ENCODE measurements at places on chromosomes 4 and X.
A peak's percentile ranks its signal among the peaks of the same experiment; 100 is the strongest.

- peak; percentile 22 for DNase-seq
Observed at GRCh38 chr4:76108467-76109181, 34.1 kb downstream of the ART3 start.

- no peak for DNase-seq
Observed at GRCh38 chr4:139645458-139645857, 20.2 kb upstream of the MGST2 start.

DNA sequence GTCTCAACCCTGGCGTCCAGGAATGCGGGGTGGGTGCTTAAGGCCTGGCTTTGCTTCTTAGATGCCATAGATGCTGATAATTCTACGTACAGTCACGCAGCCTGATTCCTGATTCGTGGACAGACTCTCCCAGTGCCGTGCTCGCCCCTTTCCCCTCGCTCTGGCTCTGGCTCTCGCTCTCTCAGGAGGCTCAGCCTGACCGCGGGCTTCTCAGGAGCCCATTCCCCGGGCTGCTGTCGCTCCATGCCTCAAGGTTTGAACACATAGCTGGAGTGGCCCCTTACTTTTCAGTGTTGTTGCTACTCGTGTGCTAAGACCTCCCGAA, 59.2 kb upstream of the ZC4H2 start:
- DNase-seq = no peak

DNA sequence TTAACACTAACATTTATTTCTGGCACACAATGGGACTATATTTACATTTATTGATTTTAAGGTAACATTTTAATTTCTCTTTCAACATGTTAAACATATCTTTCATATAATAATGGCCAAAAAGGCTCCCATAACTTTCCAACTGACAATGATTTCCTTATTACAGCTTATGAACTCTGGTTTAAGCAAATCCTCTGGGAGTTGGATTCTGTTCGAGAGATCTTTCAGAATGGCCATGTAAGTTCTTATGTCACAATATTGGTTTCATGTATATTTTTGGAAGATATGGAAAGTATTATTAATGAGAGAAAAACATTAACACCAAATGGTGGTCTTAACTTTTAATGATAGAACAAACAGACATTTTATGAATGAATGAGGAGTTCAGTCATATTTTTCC, 4.1 kb downstream of the TDO2 start:
- DNase-seq = no peak

- DNase-seq = no peak
Observed at GRCh38 chr4:171846232-171846631, 33.0 kb downstream of the GALNTL6 start.

GRCh38 chr4:176451443-176451842, 131.7 kb downstream of the SPCS3 start:
- no peak for DNase-seq

DNA sequence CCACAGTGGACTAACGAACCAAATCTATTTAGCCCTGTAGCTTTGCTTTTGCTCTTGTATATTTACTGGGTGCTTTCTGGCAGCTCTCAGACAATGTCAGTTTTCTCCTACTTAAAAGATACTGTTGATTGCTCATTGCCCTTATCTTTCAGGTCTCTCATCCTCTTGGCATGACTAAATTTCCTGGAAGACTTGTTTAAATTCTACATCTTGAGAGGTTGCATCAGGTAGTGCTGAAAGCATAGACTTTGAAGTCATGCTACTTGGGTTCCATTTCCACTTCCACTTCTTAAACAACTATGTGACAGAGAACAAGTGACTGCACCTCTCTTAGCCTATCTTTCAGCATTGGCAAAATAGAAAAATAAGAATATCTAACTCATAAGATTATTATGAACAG, 8.4 kb downstream of the TDO2 start:
- no peak for DNase-seq

- DNase-seq = no peak
Observed at GRCh38 chr4:181478656-181479055, 764.5 kb upstream of the TENM3 start.

GRCh38 chr4:80081566-80081965, 8.5 kb upstream of the ANTXR2 start:
- DNase-seq = no peak

GRCh38 chrX:45664727-45665290, 464.1 kb upstream of the DIPK2B start:
- no peak for DNase-seq

- DNase-seq = no peak
Observed at GRCh38 chr4:5889002-5889696, 3.7 kb downstream of the CRMP1 start.

- DNase-seq = peak; percentile 34
Observed at GRCh38 chr4:22356987-22357596, 158.8 kb downstream of the ADGRA3 start.

DNA sequence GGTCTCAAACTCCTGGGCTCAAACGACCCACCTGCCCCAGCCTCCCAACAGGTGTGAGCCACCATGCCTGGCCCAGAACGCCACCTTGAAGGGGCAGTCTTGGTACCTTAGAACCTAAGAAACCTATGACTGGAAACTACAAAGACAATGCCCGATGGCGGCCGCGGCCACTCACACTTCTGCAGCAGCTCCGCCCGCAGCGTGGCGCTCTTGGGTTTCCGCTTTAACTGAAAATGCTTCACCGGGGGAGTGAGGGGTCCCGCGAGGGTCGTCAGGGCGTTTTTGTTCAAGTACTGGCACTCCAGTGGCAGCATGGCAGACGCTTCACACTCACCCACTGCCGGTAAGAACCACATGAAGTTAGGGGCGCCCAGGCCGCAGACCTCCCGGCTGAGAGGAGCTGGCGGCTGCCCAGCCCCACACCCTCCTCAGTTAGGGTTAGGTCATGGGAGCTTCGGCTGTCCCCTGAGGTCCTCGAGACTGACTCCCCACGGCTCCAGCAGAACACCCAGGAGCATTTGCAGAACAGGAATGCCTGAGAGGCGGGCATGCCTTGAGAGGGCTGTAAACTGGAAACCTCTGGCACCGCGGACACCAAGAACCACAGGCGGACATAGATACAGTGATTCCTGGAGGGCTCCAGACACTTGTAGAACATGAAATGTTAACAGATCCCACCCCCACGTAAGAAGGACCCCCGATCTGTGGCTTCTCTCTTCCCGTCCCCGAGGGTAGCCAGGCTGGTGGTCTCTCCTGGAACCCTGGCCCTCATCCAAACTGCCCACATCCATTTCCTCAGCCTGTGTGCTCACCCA, 19.0 kb downstream of the NELFA start:
- DNase-seq = no peak

DNA sequence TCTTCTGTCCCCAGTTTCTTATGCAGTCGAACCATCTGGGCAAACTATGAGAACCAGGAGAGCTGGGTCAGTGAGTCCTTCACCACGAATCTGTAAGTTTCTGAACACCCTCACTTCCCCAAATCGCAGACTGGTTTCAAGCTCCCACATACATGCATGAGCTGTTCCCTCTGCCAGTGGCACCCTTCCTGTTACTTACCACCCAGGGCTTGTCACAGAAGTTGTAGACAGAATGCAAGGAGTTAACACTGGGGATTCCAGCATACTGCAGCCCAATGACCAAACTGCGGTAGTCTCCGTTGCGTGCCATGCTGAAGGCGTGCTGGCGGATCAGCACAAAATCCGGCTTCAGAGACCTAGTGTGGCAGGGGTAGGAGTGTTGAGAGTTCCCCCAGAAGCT, 14.6 kb downstream of the SYN1 start:
- DNase-seq = no peak

DNA sequence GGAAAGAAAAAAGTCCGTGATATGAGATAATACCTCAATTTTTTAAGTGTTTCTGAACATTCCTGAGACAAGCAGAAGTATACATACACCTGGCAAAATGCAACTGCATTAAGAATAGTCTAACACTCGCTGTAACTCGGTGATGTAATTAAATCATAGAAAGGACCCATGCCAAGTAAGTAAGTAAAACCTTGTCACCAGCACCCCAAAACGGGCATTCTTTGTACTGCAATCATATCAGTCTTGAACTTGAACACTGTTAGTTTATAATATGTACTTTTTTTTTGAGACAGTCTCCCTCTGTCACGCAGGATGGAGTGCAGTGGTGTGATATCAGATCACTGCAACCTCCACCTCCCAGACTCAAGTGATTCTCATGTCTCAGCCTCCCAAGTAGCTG, 47.4 kb downstream of the SMIM14 start:
- no peak for DNase-seq

GRCh38 chrX:37763400-37763799, 16.5 kb upstream of the CYBB start:
- no peak for DNase-seq

GRCh38 chr4:8171266-8171665, 12.7 kb upstream of the ABLIM2 start:
- DNase-seq = no peak

GRCh38 chrX:29862126-29862677, 353.2 kb upstream of the MAGEB2 start:
- DNase-seq = no peak

DNA sequence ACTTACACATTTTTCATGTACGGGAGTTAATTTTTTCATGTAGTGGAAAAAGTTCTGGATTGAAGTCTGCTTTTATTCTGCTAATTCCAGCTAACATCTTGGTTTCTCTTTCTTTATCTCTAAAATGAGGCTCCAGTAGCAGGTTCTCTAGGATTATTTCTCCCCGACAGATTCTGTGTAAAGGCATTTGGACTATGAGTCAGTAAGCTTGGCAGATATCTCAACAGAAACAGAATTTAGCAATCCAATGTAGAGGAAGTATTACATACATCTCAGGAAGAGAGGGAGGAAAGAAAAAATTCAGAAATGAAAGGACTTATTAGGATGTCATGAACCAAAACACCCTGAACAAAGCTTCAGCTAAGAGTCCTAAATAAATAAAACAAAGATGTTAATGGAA, 1682.3 kb upstream of the TENM3 start:
- DNase-seq = no peak

DNA sequence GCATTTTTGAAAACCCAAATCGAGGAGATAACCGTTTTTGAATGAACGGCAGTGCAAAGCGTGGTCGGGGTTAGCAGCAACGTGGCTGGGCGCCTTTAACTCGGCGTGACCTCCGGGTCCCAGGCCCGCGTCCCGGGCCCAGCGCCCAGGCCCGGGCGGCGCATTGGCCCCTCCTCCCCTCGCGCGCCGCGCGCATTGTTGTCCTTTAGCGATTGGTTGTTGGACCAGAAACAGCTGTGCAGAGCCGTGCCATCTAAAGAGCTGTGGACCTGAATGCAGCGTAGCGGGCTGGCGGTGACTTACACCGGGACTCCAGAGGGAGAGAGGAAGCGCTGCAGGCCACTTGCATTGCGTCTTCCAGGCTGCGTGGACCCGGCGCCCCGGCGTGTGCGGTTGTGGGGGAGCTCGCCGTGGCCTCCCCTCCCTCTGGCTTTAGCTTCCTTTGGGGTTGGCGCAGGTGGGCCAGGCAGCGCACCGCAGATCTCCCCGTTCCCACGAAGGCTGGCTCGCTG, at the start of gene STOX2:
STOX2 (plus strand) TSS at position 227 of the 512 bp plus-strand sequence. CDS start 1,484 bp downstream, outside the sequence.
- no peak for DNase-seq

DNA sequence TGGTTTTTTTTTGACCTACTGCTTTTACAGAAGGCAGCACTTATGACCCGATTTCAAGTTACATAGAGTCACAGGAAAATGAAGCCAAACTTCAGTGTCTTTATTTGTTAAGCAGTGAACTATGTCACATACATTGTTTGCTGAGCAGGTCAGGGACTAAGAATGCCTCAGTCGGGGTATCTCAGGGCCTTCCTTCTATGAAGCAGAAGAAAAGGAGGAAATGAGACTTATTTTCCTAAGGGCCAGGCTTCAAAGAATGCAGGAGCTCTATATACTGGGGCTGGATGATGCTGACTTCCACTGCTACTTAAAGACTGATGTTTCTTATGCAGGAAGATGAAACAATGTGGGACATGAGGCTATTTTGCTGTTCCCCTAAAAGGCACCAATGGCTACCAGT, 558.4 kb upstream of the IGFBP7 start:
- DNase-seq = no peak

- no peak for DNase-seq
Observed at GRCh38 chr4:138821331-138821730, 194.2 kb upstream of the NOCT start.

DNA sequence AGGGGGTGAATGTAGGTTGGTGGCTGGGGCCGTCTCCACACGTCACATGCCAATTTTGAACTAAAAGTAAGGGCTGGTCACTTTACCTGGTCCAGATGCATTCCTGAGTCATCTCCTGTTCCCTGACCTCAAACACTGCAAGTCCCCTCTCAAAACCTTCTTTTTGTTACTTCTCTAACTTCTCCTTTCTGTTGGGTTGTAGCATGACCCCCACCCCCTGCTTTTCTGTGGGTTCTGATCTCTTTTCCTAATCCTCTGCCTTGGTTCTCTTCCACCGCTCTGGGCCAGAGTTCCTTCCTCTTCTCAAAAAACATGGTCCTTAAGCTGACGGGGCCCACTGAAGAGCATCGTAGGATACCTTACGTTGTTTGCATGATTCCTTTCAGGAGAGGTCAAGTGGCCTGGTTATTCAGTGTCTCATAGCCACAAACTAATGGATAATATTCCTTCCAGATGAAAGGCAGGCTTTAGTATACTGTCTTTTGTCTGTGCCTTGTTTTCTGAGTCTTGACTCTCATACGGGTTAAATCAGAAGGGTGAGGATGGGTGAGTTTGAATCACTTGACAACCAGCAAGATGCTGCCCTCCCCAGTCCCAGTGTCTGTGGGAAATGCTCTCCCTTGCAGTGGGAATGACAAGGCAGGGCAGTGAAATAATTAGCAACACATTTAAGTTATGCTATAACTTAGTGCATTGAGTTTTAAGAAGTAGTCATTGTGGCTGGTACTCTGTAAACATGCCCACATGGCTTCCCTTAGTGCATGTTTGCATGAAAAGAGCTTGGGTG, 15.1 kb downstream of the SMS start:
- no peak for DNase-seq

DNA sequence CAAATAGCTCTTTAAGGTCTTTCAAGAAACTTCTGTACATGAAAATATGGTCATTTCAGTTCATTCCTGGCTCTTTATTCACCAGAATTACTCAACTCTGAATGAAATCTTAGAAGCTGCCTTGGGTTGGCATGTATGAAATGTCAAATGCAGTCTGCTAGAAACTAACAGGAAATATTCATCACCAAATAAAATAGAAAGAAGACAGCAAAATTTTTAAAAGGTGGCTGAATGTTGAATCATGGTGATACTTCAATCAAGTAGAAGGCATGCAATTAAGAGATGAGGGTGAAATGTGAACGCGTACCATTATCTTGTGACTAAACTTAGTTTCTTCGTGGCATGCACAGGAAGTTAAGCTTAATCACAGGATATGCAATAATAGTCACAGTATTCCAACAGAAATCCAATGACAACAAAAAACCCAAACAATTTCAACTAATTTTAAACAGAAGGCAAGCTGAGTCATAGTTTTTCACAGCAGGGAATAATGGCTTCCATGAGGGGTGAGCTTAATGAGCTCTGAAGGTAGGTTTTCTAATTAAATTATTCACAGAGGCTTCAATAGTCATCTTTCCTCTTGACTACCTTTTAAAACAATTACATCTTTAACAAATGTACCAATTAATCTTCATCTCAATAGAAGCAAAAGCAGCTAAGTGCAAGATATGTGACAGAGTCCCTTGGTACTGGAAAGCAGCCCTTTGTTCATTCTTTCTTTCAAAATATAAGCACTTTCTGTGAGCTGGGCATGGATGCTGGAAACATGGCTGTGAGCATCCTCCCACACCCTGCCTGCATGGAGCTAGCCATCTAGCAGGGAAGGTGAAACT, 44.5 kb downstream of the SCFD2 start:
- peak; percentile 80 for DNase-seq

Data from HCEC 1CT (cell line).